ENCODE measurements at places on chromosomes 11 and 22. TPM values are rescaled to one million over a fixed set of nuclear protein-coding genes. Genes with fewer than 3 reads are reported as not detected.

The SMIM35 gene
- polyA plus RNA-seq, result not detected

The ENTHD1 gene
- polyA plus RNA-seq, result not detected

The BIRC3 gene
- polyA plus RNA-seq, result 1.00 TPM

DNA sequence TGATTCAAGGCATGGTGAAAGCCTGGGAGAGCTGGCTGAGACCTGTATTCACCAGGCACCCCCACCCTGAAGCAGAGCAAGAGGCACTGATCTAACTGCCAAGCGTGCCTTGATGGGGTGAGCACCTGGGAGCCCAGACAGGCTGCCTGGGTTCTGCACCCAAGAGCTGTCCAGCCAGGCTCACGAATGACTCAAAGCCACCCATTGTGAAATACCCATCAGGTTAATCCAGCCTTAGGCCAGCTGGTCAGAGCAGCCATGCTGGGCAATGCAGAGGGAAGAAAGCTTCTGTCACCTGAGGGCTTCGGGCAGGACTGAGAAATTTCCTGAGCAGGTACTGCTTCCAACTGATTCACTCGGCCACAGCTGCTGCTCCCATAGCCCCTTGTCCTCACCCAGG, 22.1 kb downstream of the THOC5 start:
- DNase-seq, result no peak

DNA sequence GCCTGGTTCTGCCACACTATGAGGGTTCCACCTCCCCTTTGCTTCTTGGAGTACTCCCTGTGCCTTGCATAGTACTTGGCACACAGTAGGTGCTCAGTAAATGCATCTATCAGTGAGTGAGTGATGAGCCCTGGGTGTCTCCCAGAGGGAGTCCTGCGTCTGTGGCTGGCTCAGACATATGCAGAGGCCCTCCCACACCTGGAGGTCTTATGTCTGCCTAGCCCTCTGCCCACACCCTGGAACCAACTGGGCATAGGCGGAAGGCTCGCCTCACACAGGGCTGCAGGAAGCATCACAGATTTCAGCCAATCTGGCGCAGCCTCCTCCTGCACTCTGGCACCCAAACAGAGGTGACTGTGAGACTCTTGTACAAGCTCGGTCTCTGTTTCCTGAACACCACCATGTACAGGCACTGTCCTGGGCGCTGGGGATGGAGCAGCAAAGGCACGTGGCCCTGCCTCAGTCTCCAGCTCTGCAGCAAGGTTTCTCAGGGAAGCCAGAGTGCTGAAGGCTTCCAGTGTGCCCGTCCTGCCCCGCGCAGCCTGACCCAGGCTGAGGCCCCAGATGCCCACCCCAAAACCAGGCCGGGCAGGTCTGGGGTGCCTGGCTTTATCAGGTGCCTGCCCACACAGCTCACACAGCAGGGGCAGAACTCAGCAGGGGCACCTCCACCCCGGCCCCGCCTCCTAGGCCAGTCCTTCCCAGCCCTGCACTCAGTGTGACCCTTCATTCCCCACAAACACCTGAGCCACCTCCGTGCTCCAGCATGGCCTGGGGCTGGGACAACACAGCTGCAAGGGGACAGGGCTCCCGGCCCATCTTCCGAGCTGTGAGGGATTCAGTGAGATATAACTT, 26.7 kb downstream of the FLRT1 start:
- no peak for DNase-seq

DNA sequence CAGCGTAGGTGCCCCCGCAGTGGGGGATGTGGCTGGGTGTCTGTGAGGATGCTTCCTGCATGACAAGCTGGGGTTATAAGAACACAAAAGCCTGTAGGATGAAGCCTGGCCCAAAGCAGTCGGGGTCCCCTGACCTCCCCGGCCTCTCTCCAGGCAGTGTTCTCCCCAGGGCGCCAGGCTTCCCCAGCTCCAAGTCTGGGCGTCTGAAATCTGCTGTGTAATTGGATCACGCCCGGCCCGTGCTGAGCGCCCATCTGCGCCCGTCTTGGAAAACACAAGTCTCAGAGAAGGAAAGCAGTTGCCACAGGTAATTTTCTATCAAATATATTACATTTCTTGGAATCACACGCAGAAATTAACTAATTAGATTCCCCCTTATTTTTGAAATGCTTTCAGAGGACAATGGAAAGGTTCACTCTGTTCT, 233.3 kb downstream of the CTTN start:
- no peak for DNase-seq

DNA sequence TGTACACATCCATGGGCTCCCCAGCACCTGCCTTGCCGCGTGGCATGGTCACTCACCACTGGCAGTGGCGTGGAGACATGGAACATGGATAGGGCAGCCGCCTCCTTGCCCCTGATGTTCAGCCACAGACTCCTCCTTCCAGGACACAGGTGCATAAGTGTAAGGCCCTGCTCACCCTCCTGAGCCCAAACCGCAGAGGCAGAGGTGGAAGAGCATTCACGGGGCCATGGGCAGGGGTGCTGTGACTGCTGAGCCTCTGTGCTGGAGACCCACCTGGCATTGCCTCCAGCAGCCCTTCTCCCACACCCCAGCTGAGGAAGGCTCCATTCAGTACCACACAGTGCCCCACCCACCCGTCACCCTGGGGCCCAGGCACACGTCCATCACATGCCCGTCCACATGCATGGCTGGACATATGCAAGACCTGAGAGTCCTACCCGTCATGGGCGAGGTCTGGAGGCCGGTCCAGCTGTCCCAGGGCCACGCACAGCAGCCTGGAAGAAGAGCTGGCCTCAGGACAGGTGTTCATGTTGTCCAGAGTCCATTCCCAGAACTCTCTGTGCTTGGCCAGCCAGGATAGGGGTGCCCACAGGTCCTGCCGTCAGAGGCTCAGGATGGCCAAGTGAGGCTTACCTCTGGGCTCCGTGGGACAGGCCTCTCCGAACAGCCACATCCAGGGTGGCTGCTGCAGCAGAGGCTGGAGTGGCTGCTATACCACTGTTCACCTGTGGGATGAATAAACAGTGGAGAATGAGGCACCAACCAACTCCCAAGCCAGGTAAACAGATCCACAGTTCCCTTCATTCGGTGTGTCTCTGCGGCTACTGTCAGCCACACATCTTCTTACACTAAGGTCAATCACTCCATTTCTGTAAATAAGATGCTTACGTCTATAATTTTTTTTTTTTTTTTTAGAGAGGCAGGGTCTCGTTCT, 1.7 kb upstream of the TUBGCP6 start:
- DNase-seq, result no peak

Data from mammary epithelial cell (primary cell).